ENCODE measurements at places on chromosomes 4 and X.

DNA sequence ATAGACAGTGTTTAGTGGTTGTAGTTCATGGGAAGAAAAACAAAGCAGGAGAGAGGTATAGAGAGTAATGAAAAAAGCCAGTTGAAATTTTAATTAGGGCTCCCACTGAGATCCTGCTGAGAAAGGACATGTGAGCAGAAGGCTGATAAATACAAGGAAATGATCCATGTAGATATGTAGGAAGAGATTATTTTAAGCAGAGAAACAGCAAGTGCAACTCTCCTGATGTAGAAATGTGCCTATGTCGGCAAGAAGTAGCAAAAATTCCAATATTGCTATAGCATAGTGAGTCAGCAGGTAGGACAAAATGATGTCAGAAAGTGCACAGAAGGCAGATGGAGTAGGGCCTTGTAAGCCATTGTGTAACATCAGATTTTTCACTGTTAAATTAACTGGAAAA lies 1027.3 kb downstream of the PCDH18 start:
- no peak for DNase-seq

GRCh38 chr4:159104694-159105414 lies 2.0 kb downstream of the RAPGEF2 start:
- DNase-seq: no peak

- no peak for DNase-seq
These were observed 116.3 kb downstream of the SHROOM4 start for GRCh38 chrX:50697691-50698090.

GRCh38 chr4:178970433-178971140 lies 1528.3 kb upstream of the AGA start:
- DNase-seq: no peak

- no peak for DNase-seq
These were observed 198.2 kb upstream of the CXorf66 start for GRCh38 chrX:140163371-140164159.

DNA sequence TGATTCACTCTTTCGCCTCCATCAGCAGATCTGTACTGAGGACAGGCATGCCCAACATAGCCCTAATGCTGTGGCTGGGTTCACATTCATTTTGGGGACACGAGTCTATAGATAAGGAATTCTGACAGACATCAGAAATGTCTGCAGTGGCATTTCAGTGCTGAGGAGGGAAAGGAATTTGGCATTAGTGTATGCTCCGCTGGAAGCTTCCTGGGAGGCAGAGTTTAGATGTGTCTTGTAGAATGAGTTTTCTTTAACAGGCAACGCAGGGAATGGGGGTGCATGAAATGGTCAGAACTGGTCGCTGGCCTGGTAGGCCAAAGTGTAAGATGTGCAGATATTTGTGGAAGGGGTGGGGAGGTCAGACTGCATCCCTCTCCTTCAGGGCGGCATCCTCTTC lies 43.5 kb upstream of the ZNF518B start:
- DNase-seq: no peak
